ENCODE measurements at places on chromosomes 4 and X.

DNA sequence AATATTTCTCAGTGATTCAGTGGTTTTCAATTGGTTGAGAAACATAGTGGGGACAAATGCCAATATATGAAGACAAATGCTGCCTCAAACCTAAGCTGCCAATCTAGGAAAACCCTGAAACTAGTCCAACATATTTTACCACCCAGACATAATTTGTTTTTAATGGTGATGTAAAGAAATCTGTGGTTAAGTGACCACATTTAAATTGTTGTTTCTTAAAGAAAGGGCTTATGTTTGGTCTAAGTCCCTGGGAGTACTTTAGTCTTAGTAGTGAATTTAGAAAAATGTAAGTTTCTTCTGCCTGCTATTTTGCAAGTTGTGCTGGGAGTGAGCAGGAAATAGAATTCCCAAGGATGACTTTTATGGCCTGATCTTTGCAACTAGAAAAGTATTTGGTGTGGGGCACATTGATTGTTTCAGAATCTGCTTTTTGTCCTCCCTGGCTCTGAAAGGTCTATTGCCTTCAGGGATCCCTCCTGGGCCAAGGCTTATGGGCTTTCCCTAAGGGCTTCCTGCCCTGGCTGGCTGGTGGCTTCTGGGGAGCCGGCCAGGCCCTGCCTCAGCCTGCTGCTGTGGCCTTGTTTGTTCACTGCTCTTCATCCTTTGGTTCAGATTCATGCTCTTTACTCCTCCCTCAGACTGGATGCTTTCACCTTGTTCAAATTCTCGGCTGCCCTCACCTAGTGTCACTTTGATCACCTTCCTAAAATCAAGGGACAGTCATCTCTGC, 169.8 kb upstream of the JADE1 start:
- DNase-seq, result no peak

- no peak for DNase-seq
Measured at GRCh38 chr4:188779581-188779980, 640.3 kb downstream of the TRIML1 start.

GRCh38 chrX:48696909-48697727, 584 bp downstream of the SUV39H1 start:
- DNase-seq, result no peak

GRCh38 chrX:107626481-107626880, 1.8 kb upstream of the PRPS1 start:
- no peak for DNase-seq

- no peak for DNase-seq
Measured at GRCh38 chr4:76061421-76061820, 13.1 kb upstream of the ART3 start.

GRCh38 chr4:158767451-158767850, 1.4 kb upstream of the FNIP2 start:
- DNase-seq, result no peak

- DNase-seq, result no peak
Measured at GRCh38 chrX:38346150-38346549, 6.3 kb upstream of the OTC start.

DNA sequence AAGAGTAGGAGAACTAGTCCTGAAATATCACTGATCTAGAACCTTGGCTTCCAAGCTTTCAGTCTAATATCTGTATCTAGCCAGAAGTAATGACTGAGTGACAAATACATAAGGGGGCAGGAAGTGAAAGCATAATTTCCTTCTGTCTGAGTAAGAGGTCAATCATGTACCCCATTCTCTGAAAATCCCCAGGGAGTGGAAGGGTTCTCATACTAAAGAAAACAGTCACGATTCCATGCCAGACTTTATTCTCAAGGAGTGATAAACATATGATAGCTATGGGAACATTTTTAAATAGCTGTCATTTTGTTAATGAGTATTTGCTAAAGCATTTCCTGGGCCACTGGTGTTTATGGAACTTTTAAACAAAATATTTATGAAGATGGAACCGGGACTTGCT, 308.5 kb downstream of the ARHGAP24 start:
- no peak for DNase-seq

DNA sequence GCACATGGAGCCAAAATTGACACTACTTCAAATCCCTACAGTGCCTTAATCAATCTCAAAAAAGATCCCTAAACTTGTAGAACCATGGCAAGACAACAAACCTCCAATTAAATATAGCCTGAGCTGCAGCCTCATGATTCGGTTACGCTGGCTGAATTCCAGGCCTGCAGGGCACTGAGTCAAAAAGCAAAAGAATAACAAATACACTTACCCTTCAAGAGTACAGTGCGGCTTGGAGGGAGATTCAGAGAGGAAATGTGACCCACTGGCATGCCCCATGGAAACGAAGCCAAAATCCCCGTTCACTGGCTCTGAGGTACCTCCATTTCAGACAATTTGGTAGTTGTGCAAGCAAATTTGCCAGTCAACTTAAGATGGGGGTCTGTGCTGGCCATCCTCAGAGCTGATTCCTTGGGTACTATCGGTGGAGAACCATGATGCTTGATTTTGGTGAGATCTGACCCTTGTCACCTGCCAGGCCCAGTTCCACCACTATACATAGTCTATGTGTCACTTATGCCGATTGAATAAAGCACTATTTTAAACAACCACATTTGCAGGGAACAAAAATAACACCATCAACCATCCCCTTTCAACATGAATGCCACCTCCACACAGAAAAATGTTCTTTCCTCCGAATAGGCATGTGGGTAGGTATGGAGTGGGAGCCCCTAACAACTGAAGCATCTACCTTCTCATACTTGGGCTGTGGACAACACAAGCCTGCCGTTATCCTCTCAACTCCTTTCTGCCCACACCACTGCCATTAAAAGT, 2.1 kb downstream of the C4orf54 start:
- DNase-seq, result no peak
